ENCODE measurements at places on chromosomes 3 and 15.

DNA sequence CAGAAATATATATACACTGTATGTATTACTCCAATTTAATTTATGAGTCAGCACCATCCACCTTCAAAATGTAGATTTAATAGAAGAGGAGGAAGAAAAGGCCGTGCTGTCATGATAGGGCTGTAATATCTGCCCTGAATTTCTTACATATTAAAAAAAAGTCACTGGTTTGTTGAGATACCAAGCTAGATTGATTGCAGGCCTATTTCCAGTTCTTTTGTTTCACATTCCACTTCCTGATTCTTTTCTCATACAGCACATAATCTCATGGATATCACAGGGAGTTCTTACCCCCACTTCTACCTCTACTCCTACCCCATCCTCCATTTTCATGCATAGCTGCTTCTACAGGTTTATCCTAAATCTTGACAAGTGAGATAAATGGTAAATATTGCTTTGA, 290.3 kb downstream of the ZBTB20 start:
- DNase-seq = no peak

GRCh38 chr3:197368330-197368729, 69.9 kb upstream of the DLG1 start:
- no peak for DNase-seq

DNA sequence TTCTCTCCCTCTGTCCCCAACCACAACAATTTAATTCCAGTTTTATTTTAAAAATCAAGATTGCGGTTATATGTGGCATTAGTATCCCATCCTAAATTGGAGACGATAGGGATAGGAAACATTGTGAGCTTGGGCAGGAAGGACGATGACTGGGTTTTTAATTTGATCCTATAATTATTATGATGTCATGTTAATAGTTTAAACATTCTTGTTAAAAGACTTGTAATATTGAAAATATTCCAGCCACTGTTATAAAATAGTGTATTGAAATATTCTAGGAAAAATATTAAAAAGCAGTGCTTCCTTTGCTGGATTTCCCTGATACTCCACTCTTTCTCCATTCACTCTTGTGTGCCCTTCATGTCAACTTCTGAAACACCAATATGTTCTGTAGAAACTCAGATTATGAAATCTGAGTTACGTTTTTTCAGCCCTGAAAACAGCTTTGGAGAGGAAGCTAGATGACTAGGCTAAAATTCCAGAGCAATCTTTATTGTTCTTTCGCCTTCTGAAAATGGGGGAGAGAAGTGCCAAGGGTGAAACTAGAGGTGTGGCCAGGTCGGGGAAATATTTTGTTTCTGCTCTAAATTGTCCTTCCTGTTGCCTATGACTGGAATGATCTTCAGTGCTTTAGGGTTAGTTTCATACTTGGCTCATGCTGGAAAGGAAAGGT, 46.1 kb upstream of the MAP3K13 start:
- no peak for DNase-seq

GRCh38 chr3:45503904-45504651, 90.5 kb upstream of the LIMD1 start:
- DNase-seq = no peak

- DNase-seq = no peak
Observed at GRCh38 chr15:75131269-75131643, 70.4 kb upstream of the C15orf39 start.

GRCh38 chr3:21747376-21747775, 3.6 kb downstream of the ZNF385D start:
- no peak for DNase-seq

GRCh38 chr3:60147249-60147950, 1097.6 kb upstream of the CFAP20DC start:
- DNase-seq = no peak

GRCh38 chr3:131549340-131549739, 46.6 kb upstream of the MRPL3 start:
- no peak for DNase-seq

DNA sequence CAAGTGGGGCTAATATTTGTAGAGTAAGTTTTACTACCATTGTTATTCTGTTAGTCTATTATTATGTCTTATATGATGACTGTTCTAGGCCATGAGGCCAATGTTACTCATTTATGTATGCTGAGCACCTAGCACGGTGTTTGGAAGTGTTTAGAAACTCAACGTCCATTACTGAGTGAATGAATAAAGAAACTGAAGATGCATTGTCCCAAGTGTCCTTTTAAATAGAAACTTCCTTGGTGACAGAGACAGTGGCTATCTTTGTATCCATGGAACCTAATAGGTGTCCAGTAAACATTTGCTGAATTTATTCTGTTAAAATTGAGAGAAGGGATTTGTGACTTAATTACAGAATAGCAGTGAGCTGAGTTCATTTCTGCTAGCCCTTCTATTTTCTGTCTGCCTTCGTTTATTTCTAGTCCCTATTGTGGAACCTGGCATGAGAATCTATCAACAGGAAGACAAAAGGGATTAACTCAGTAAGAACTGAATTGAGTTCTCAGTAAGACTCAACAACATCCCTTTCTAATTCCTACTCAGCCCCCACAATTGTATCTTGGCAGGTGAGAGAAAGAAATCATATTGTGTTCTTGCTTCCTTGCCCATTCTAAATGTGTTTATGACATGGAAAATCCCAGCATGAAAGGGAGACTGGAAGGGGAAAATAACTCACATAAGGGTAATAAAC, 246.6 kb upstream of the LRRC3B start:
- DNase-seq = no peak

DNA sequence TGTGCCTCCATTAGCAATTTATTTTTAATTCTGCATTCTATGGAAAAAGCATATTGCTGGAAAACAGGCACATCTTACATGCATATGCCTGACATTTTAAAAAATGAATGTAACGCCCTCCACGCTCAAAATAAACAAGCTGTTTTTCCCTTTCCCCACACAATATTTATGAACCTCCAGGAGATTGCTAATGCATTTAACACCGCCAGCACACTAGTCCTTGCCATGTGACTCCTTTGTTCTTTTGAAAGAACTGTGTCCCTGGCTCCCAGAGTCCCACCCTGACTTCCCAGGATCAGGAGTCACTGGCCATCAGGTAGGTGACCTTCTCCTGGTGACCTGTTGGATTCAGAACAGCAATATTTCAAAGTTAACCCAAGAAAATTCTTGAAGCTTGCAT, 571.2 kb upstream of the CFAP20DC start:
- DNase-seq = no peak

GRCh38 chr15:40028193-40028592, 10.8 kb downstream of the SRP14 start:
- DNase-seq = no peak

DNA sequence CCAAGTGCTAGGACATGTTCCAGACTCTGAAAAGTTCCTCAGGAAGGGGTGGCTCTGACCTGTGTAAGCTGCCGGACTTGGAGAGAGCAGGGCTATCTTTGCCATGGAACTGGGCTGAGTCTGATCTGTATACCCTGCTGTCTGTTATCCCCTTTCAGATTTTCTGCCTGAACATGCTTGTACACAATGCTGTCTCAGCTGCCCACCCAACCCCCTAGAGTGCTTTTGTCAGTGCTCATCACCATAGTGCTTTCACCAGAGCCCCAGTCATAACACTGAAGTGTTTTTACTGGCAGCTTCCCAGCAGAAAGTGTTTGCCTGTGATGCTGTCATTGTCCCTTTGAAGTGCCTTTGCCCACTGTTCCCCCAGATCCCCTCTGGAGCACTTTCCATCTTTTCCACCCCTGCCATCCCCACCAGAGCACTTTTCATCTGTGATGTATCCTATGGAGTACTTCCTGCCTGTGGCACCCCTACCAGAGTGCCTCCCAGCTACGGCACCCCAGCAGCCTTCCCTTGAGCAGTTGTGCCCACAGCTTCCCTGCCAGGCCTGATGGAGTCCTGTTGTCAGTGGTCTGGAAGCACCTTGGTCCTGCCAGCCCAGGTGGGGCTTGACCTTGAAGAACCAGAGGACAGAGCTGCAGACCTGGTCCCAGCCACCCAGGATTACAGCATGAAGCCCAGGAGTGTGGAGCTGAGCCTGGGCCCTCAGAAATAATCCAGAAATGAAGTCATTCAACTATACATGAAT, 397.7 kb downstream of the DIPK2A start:
- DNase-seq = no peak

- DNase-seq = no peak
Observed at GRCh38 chr3:148093753-148094152, 604.0 kb upstream of the AGTR1 start.

DNA sequence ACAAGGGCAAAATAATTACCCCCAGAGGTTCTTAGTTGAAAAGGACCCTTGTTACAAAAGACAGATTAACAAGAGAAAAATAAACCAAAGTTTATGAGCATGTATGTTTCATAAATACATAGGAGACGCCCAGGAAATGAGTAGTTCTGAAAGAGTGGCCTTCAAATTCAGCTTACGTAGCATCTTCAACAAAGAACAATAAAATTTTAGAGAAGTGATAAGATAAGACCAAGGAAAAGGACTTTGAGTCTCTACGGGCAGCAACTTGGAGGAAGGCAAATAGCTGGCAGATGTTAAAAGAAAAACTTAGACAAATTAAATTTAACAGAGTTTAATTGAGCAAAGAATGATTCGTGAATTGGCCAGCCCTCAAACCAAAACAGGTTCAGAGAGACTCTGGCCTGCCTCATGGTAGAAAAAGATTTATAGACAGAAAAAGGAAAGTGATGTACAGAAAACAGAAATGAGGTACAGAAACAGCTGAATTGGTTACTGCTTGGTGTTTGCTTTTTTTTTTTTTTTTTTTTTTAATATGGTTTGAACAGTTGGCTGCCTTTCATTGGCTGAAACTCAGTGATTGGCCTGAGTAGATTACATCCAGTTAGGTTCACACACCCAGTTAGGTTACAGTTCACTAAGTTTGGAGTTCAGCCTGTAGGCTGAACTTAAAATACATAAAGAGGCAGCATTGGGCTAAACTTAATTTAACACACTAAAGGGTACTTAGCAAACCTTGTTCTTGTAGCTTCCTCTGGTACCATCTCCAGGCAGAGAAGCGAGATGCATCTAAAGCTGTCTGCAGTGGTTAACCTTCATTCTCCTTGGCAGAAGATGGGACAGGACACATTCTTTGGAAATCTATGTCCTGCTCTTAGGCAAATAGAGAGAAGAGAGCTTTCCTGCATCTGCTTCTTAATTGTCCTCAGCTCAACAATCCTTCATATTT, 23.2 kb downstream of the C2CD4B start:
- DNase-seq = no peak

DNA sequence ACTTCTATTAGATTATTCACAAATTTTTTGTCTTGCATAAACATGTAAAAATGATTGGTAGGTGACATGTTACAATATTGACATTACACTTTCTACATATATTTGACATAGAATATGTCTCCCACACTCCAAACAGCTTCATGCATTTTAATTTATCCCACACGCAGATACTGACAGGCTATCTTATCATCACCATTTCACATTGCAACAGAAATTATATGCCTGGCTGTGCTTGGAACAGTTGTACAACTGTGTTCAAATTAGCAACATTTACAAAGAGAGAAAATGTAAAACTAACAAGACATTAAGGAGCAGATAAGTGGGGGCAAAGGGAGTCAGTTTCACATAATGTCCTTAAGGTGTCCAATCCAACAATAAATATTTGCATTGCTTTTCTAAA, 1208.5 kb downstream of the NSUN3 start:
- DNase-seq = no peak

DNA sequence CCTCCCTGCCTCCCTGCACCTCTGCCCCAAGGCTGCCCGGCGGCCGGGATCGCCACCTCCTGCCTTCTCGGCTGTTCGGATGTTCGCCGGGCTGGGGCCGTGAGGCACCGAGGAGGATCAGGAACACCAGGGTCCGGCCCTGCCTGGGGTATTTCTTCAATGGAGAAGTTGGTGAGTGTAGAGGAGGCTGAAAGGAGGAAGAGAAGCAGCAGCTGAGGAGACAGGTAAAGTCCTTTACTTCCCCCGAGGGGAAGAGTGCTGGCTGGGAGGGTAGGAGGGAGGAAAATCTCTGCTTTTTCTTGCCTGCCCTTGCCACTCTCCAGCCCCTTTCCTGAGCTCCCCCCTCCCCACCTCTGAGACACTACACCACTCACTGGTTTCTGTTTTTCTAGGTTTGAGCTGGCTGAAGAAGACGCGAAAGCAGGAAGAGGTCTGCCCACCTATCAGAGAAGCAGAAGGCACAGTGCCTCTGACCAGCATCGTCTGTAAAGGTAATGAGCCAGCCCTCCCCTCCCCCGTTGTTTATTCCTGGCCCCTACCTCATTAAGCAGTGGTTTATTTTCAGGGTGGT, 519 bp downstream of the ASB7 start:
- peak; percentile 19 for DNase-seq

- no peak for DNase-seq
Observed at GRCh38 chr3:161049683-161050248, 55.4 kb downstream of the B3GALNT1 start.

GRCh38 chr3:27914199-27914598, 192.1 kb upstream of the EOMES start:
- no peak for DNase-seq

- no peak for DNase-seq
Observed at GRCh38 chr15:82536409-82537350, 3.6 kb downstream of the RPS17 start.

- DNase-seq = no peak
Observed at GRCh38 chr3:186283651-186284348, 78.2 kb downstream of the DGKG start.

GRCh38 chr3:159616234-159616825, 372.3 kb upstream of the IL12A start:
- DNase-seq = no peak

DNA sequence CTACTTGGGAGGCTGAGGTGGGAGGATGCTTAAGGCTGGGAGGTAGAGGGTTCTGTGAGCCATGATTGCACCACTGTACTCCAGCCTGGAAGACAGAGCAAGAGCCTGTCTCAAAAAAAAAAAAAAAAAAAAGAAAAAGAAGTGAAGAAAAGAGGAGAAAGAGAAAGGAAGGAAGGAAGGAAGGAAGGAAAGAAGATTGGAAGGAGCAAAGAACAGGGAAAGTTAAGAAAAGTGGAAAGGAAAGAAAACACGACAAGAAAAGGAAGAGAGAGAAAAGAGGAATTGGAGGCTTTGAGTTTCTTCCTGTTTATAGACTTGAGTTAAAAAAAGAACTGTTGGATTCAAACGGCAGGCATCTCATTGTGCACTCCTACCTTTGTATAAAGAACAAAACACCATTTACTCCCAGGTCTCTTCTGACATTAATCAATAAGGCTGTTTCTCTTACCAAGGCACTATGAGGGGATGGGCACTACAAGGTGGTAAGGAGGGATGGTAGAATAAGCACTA, 73.5 kb downstream of the EDEM1 start:
- no peak for DNase-seq

DNA sequence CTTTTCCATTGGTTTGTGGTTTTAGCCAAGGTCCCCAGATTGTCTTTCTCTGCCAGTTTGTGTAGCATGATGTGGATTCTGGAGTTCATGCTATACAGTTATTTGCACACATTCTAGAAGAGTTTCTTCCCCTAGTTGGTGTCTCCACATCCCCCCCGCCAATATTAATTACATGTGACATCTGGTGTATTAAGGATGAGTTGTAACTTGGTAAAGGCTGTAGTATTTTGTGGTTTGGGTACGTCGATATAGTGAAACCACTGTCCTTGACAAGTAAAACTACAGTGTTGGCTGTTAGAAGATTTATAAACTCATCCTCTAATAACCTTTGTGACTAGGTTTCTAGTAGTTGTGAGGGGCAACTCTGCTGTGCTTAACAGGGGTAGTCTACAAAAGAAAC, 23.7 kb upstream of the P4HTM start:
- DNase-seq = no peak
